ENCODE measurements at places on chromosomes 4 and X.

- no peak for DNase-seq
Observed at GRCh38 chr4:101018836-101019235, 328.5 kb downstream of the PPP3CA start.

- no peak for DNase-seq
Observed at GRCh38 chrX:155028129-155028528, 1.5 kb downstream of the FUNDC2 start.

DNA sequence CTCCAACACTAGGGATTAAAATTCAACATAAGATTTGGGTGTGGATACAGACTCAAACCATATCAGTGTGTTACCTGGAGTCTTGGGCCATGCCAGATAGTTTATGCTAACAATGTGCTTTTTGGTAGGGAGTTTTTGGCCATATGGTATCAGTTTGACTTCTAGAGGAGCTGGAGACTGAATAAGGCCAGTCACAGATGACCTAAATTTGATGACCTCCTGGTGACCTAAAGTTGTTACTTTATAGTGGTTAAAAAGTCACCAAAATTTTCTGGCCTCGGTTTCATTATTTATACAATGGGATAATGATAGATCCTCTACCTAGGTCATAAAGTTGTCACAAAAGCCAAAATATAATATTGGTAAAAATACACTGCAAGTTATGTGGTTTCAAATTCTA, 877.1 kb downstream of the RAPGEF2 start:
- DNase-seq, result no peak

- no peak for DNase-seq
Observed at GRCh38 chr4:142402900-142403299, 443.2 kb downstream of the INPP4B start.

- DNase-seq, result no peak
Observed at GRCh38 chr4:40114206-40114605, 57.6 kb downstream of the N4BP2 start.

- DNase-seq, result no peak
Observed at GRCh38 chr4:52651996-52652672, 7.0 kb downstream of the USP46 start.

All from GM04504 (cell line).